ENCODE measurements at places on chromosomes 5 and 9.

DNA sequence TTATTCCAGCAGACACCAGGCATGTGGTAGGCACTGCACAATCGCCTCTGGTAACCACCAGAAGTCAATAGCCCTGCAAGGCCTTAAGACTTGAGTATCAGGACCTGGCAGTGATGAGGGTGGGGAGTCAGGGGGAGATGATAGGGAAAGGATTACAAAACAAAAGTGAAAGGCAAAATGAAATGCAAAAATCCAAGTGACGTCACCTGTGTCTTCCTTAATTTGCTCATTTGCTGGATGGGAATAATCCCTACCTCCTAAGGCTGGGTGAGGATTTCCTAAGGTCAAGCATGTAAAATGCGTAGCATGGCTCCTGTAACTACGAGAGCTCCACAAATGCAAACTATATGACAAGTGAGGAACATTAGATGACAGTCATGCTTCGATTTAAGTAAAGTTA is 58.4 kb downstream of the FOXI1 start:
- no peak for DNase-seq

DNA sequence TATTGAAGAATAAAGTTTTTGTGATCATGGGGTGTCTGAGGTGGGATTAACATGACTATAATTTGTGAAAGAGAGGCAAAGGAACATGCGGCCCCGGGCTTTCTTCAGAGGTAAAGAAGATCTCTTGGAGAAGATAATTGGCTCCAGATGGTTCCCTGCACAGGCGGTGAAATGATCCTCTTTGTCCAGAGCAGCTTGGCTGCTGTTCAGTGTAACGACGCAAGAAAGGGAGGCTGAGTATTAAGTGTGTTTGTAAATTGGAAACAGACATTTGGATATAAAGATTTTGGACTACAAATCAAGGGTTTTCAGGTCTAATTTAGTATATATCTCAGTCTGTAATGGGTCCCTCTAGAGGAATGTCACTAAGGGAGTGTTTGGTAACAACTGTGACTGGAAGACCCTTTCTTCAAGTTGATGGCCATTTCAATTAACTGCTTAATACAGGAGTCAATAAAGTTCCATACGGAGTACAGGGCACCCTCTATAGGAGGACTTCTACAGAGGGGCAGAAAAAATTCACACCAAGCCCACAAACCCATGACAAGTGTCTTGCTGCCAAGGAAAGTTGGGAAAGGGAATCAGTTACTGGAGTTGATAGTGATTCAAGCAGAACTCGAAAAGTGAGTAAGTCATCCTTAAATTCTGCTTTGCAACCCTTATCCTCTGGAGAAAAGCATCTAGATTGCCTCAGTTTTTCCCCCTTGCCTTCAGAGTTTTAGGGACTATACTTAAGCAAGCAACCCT is 4.1 kb downstream of the EQTN start:
- no peak for DNase-seq

DNA sequence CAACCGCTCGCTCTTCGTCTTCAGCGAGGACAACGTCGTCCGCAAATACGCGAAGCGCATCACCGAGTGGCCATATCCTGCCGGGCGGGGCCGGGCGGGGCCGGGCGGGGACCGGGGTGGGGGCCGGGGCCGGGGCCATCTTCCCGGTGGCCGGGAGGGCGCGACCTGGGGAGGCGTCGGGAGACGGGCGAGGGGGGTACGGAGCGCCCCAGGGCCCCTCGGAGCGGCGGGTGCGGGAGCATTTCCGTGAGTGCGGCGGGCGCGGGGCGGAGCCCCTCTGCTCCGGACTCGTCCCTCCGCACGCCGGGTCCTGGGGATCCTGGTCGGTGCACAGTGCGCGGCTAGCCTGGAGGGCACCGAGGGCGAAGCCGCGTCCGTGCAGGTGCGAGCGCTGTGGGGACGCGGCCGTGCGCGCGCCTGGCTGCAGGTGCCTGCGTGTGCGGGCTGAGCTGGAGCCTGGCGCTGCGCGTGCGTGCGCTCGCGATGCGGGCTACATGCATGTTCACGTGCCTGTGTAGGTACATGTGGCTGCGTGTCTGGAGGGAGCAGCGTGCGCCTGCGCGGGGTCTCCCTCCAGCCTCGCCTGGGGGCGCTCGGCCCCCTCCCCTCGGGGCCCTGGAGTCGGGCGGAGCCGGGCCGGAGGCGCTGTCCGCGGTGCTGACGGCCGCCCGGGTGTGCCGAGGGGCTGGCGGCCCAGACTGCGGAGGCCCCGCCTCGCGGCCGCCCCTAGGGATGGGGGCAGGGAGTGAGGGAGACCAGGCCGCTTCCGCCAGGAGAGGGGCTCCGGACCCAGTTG is 762 bp downstream of the CACNA1B start:
- no peak for DNase-seq

GRCh38 chr5:58346041-58346440 is 113.8 kb downstream of the PLK2 start:
- no peak for DNase-seq

- DNase-seq = no peak
Measured at GRCh38 chr5:14050821-14051220, 92.3 kb upstream of the TRIO start.

DNA sequence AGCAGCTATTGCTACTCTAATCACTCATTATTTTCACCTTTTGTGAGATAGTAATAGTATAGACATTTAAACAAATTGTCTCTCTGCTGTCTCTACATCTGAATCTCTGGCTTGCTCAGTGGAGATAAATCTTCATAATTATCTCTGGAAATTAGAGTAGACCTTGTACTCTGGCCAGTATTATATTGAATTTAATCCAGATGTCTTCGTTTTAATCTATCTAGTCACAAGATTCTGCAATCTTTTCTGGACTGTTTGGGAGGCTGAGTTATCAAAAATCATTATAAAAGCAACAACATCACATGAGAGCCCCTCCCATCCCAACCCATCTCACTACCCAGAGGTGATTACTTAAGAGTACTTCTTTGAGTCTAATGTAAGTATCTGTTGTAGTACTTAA is 19.0 kb downstream of the ARHGAP26 start:
- DNase-seq = no peak

DNA sequence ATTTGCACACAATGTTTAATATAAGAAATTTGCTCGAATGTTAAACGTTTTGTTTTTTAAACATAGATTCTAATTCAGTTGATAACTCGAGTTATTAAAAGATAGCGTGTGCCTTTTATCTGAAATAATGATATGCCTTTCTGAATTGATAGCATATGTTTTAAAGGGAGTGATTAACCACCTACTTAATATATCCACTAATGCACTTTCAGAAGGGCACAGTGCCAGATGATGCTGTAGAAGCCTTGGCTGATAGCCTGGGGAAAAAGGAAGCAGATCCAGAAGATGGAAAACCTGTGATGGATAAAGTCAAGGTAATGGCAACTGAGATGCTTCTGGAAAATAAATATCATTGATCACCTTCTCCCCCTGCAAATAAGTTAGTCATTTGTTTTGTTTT is 53.9 kb downstream of the ERAP1 start:
- DNase-seq = no peak

- DNase-seq = no peak
Measured at GRCh38 chr9:125758986-125759763, 12.0 kb downstream of the PBX3 start.

DNA sequence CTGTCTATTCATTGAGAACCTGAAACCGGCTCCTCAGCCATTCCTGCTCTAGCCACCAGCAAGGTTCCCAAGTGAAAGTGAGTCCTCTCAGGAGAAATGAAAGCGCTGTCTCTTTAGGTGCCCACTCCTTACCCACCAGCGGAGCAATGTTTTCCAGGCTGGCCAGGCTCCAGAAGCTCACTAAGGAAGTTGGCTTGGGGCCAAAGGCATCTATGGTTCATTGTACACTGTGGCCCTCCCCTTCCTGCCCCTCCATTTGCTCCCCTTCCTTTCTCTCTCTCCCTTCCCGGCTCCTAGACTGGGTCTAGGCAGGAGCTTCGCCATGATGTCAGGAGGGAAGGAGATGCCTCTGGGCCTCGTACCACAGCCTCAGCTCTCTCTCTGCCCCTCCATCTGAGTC is 1.1 kb upstream of the GABRP start:
- no peak for DNase-seq

GRCh38 chr9:2570615-2571479 is 50.7 kb upstream of the VLDLR start:
- DNase-seq = no peak

DNA sequence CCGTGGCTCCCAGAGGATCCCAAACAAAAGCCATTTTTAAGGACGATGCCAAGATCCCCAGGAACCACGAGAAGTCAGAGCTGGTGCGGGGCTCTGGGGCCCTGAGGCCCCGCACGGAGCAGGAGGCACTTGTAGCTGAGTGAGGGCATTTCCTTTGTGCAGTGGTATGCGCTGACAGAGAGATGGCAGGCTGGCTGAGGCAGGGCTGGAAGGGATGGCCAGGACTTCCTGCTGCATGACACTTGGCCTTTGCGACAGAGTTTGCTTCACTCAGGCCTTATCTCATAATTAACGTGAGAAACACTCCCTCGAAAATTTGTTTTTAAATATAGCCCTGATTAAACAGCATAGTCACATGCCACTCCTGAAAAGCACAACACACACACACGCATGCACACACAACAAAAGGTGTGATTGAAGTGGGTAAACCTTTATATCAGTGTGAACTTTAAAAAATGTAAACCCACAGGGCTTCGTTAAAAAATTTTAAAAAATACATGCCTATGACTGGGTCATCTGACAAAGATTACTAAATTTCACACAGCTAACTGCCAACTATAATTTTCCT is 536.6 kb downstream of the PDE4D start:
- DNase-seq = no peak

- DNase-seq = no peak
Measured at GRCh38 chr9:121598965-121599871, 52.2 kb upstream of the DAB2IP start.

- no peak for DNase-seq
Measured at GRCh38 chr5:175351126-175351525, 92.9 kb downstream of the DRD1 start.

DNA sequence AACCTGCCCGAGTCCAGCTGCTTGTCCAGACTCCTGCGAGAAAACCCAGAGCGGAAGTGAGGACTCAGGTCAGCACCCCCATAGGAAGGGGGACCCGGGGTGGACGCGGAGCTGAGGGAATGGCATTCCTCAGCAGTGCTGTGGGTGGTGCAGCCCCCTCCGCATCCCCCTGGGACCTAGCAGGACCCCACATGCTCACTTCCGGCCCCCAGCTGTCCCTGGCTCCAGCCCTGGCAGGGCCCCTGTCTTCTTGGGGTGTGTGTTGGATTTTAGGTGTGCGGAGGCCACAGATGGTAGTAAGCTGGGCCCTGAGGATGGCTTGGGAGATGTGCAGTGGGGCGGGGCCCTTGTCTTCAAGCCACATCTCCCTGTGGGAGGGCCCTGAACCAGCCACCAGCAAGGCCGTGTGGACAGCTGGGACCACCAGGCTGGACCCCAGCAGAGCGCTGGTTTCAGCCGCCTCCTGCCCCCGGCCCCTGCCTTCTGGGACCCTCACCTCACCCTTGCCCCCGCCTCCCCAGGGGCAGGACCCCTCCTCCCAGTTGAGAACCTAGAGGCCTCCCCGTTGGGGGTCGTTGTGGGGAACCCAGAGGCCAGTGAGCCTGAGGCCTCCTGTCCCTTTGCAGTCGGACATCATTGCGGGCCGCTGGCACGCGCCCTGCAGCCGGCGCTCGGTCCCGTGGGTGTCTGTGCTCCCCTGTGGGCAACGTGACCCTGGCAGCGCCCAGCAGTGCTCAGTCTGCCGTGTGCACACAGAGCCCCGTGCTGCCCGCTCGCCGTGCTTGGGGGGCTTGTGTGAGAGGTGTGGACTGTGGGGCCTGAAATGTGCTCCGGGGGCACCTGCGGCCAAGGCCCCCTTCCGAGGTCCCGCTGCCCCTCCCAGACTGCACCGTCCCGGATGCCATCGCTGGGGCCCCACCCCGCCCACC is 10.8 kb upstream of the SLC9A3 start:
- DNase-seq = no peak

- no peak for DNase-seq
Measured at GRCh38 chr5:138705007-138705406, 48.2 kb upstream of the CTNNA1 start.

DNA sequence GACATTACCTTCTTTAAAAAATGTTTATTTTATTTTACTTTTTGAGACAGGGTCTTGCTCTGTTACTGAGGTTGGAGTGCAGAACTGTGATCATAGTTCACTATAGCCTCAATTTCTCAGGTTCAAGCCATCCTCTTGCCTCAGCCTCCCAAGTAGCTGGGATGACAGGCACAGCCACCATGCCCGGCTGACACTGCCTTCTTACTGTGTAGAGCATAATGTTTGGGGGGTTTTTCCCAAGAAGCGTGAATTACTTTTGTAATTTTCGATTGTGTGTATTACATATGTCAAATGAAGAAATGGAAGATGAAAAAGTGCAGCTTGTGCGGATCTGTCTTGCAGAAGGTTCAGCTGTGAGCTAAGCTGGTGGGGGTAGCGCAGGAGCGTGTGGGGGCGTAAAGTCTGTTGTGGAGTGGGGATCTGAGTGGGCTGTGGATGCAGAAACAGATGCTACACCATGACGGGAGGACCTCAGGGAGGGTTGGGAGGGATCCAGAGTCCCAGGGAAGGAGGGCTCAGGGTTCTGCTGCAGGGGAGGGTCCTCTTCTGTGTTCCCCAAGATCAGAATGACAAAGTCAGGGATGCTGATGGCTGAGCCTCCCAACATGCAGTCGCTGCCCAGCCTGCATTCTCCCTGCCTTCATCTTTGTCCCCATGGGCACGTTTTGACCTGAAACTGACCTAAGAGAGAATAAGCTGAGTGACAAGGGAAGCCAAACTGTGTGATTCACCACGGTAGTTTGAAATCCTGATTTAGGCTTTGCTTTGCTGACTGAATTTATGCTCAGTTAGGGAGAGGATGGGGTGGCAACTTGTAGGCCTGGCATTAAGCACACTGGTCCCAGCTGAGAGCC is 6.8 kb upstream of the ANKRD33B start:
- DNase-seq = no peak

DNA sequence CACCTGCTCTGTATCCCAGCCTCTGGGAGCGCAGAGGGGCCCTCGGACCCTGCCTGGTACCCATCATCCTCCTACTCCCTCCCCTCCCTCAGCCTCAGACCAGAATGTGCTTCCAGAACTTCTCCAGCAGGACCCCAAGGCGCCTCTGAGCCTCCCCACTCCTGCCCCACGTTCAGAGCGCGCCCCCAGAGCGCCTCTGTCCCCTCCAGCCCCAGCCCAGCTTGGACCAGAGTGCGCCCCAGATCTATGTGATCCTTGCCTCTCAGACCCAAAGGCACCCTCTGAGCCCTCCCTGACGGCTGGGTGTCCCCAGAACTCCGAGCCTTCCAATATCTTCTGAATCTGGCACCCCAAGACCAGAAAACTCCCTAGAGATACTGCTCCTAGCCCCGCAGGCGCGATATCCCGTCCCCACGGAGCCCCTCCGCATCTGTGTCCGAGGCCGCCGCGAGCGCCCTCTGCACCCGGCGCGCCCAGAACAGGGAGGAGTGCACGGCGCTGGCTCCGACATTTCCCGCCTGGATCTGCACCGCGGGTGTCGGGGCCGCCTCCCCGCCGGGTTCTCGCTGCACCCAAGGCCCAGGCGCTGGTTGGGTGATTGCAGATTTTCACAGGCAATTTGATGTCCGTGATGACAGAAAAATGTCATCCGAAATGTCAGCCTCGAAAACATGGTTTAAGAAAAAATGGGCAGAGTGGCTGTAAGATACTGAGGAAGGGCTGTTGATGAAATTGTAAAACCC is 522 bp downstream of the BHMT start:
- DNase-seq = no peak

- no peak for DNase-seq
Measured at GRCh38 chr5:36059571-36060419, 6.9 kb downstream of the UGT3A2 start.

All from effector CD8-positive, alpha-beta T cell (primary cell).